ENCODE measurements at places on chromosomes 4 and X. TPM values are rescaled to one million over a fixed set of nuclear protein-coding genes. Genes with fewer than 3 reads are reported as not detected.

- no peak for DNase-seq
Observed at GRCh38 chrX:340121-340520, 21.5 kb upstream of the GTPBP6 start.

DNA sequence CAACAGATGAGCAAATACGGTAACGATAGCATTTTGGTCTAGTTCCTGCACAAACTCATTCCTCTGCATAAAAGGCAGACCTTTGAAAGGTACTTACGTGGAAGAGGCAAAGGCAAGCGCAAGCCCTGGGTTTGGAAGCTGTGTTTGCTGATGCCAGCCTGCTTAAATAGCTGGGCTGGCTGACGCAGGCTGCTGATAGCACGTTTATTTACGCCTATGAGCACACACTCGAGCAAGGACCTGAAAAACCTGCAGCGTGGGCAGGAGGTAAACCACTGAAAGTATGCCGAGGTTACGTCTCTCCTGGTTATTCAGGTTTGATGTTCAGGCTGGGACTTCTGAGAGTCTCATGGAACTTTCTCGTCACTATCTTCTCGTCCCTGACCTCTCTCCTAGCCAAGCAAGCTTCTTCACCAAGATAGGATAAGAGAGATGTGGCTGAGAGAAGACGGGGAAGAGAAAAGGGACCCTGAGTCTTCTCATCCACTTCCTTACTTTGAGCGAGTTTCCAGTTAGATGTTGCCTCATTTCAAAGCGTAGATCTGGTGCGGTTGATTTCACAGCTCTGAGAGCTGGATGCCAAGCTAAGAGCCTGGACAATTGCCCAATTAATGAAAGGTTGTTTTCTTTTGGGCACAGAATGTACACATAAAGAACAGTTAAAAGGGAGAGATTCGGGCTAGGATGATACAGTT, at the start of gene HOPX:
Gene HOPX, minus strand, starts transcription at position 139 of the 695 bp plus-strand sequence. CDS start 23,480 bp downstream, outside the sequence.
- no peak for DNase-seq

- DNase-seq: no peak
Observed at GRCh38 chrX:77628294-77629025, 157.6 kb downstream of the ATRX start.

DNA sequence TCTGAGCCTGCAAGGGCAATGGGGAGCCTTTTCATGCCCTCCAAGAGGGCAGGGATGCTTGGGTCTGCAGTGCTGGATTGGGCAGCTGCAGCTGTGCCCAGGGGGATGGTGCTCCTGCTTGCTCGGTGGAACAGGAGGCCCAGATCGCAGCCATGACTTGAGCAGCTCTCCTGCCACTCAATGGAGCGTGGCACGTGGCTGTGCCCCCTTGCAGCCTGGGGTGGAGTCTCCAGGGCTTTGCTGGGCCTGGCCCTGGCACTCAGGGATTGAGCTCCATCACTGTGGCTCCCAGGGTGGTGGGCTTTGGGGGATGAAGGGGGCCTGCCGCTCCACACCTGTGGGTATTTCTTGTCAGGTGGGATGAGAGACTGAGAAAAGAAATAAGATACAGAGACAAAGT, 53.4 kb upstream of the IBSP start:
- DNase-seq: no peak

DNA sequence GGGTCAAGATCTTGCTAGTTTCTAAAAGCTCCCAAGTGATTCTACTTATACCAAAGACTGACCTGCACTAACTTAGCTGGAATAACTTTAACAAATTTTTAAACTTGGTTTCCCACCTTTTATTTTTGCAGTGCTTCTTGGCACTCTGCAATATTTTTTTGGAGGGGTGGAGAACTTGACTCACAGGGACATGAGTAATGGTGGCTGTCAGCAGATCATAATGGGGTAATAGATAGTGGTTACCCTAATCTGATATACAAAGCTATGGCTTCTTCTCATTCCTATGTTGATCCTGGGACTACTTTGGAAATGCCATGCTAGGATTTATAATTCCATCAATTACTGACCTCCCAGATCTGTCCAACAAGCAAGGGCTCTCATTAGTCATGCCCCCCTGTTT, 295.7 kb downstream of the GPAT3 start:
- DNase-seq: no peak

GRCh38 chr4:101621120-101621519, 169.4 kb upstream of the BANK1 start:
- no peak for DNase-seq

GIMD1 gene
- total RNA-seq: not detected

IQCM gene
- total RNA-seq: not detected

FTSJ1 gene
- 47.2 TPM for total RNA-seq

MFAP3L gene
- total RNA-seq: 1.8 TPM

MAB21L2 gene
- total RNA-seq: 0.70 TPM

ZBTB49 gene
- 6.3 TPM for total RNA-seq
